Astrocyte of the hippocampus (primary cell): ENCODE measurements at places on chromosomes 6 and 20.

GRCh38 chr6:20511852-20512251 is 22.4 kb upstream of the CDKAL1 start:
- no peak for DNase-seq

DNA sequence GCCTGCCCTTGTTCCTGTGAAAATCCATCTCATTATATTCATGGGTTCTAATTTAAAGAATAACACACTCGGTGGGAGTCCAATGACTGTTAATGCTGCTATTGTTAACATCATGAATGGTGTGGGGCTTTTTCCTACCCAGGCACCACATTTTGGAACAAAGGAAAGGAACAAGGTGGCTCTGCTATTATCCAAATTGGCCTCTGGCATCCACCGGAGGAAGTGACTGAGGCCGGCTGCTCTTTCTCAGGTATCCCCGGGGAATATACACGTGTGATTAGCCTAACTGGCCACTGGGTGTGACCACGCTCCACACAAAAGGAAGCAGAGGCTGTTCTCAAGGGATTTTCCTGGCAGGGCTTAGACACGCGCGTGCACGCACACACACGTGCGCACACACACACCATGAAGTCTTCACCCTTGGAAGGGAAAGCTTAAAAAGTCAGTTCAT is 601.2 kb upstream of the ARID1B start:
- peak; percentile 62 for DNase-seq

DNA sequence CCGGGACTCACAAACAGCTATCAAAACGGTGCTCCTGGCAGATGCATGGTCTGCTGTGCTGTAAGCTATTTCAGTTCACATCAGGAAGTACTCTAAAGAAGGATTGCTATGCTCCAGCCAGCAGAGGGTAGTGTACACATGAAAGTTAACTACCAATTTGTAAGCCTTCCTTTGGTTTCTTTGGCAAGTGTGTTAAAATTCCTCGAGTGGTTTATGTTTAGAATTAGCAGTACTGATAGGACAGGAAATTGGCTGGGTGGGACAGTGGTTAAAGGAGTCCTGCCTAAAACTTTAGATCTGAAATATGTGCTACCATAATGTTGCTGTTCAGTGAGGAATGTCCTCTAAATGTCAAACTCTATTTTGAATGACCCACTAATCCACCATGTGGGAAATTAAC is 47.4 kb downstream of the TRMT11 start:
- peak; percentile 91 for DNase-seq

GRCh38 chr20:32623667-32624157 is 38.6 kb upstream of the NOL4L start:
- DNase-seq: no peak

GRCh38 chr6:117206944-117207687 is 58.2 kb upstream of the VGLL2 start:
- DNase-seq: peak; percentile 11

DNA sequence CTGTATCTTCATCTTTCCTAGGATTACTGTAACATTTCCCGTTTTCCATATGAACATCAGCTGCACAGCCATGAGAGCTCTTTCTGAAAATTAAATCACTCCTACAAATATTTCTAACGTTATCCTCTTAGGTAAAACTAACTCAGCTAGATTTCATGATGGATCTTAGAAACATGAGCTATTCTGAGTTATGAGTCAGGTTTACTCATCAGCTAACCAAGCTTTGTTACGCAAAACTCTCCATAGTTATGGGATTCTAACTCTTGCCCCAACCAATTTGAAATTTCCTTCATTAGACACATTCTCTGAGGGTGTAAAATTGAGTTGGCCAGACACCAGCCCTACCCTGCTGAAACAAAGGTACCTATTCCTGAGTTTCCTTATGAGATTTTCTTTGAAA is 14.0 kb downstream of the DEFB110 start:
- peak; percentile 20 for DNase-seq

- peak; percentile 67 for DNase-seq
Measured at GRCh38 chr6:111725446-111726112, 119.9 kb upstream of the TRAF3IP2 start.
